ENCODE measurements at places on chromosomes 1 and 21.
A peak's percentile ranks its signal among the peaks of the same experiment; 100 is the strongest.

DNA sequence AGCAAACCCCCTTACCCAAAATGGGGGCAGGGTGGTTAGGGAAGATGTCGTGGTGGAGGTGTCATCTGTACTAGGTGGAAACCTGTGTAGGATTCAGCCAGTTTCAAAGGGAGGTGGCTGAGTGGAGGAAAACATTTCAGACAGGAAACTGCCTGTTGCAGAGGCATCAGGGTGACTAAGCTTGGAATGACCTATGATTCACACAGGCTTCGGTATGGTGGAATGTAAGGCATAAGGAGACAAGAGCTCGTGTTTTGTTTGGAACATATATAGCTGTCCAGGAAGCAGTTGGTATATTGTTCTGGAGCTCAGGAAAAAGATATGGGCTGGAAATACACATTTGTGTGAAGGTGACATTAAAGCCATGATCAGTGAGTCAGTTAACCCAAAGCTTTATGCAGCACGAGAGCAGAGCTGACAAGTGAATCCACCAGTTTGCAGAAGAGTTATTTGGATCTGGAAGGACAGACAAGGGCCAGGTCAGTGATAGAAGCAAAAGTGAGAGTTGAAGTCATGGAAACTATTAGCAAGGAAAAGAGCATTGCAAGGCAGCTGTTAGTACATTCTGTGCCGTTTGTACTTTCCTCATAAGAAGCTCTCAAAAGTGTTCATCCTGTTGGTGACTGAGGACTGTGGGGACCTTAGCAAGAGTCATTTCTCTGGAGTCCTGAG, 12.2 kb downstream of the UTP25 start:
- no peak for DNase-seq

GRCh38 chr1:95049935-95050334, 22.8 kb downstream of the ALG14 start:
- DNase-seq: no peak

DNA sequence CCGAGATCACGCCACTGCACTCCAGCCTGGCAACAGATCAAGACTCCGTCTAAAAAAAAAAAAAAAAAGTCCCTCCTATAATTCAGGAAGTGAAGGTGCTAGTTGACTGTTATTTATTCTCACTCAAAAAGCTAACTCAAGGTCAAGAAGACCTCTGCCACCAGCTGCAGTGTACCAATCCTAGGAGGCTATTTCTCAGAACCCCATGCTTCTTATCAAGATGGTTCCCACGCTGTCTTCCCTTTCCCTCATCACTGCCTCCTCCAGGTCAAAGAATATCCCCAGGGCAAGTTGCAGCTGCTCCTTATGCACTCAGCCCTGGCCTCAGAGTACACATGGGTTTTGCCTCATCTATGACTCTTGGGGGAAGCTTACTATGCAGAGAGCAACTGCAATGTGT, 53.6 kb downstream of the RERE start:
- no peak for DNase-seq

DNA sequence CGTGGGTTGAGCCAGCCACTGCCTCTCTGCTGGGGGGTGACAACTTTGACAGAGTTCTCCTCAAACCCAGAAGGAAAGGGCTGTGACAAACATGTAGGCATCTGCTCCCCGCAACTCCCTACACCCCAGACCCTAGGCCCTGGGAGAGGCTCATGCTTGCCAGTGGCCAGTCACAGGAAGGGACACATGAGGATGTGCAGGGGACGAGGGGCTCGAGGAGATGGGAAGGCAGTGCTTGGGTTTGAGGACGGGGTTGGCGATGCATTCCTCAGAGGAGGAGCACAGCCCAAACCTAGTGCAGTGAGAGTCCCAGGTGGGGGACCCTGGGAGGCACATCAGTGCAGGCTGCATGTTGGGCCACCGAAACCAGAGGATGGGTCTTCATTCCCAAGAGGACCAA, 62.1 kb downstream of the STUM start:
- DNase-seq: no peak

GRCh38 chr1:205986292-205986691, 16.9 kb downstream of the RAB7B start:
- DNase-seq: no peak

DNA sequence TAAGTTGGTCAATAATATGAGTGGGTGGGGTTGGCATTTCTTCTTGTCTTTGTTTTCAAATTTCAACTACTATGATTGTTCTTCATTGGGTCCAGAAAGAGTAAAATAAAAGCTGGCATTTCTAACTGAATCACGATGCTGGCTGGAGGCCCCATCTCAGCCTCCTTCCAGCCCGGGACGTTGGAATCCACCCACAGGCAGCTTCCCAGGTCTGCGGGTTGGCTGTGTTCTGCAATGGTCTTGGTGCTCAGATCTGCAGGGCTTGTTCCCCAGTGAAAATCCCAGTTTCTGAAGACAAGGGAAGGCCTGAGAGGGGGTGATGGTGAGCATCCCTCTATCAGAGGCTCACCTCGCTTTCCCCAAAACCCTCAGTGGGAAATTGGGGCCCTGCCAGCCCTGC, 54.7 kb upstream of the ARHGEF16 start:
- DNase-seq: no peak

DNA sequence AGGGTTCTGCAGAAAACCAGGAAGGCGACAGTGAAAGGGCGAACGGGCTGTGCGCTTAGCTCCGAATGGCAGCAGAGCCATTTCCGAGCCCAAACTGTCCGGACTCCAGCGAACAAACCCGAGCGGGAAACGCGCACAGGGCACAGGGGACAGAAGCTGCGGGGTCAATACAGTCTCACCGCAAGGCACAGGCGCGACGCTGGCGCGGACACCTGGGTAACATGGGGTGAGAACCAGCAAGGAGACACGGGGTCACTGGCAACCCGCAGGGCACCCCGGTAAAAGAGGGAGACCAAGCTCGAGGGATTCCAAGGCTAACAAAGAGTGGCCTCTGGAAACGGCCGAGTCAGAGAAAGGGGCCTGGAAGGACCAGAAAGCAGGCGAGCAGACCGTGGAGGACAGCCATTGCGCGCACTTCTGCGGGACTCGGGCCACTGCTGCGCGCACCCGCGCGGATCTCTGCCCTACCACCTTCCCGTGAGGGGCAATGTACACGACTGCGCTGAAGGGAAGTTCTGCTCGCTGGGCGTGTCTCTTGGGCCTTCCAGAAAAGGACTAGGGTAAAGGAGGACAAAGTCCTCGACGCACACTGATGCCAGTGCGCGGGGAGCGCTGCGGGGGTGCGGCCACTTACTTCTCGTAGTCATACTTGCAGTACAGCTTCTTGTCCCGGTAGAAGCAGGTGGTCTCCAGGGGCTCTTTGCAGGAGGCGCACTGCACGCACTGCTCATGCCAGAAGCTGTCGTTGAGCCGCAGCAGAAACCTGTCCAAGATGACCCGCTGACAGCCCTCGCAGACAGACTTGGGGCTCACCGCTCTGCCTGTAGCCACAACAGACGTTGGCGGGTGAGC, 3.8 kb downstream of the LMX1A start:
- no peak for DNase-seq

DNA sequence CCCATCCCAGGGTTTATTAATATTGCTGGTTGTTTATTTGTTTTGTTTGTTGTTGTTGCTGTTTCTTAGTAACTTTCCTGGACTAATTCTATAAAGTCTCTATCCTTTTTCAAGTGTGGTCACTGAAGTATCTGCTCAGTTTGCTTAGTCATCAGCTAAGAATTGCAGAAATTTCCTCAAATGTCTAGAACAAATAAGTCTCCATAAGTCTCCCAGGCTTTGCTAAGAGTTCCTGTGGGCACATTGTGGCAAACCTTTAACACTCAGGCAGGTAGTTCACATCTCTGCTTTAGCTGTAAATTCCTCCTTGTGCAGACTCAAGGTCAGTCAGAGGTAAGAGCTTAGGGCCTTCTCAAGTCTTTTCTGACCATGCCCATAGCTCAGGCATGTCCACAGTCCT, 38.9 kb upstream of the C1orf185 start:
- no peak for DNase-seq

DNA sequence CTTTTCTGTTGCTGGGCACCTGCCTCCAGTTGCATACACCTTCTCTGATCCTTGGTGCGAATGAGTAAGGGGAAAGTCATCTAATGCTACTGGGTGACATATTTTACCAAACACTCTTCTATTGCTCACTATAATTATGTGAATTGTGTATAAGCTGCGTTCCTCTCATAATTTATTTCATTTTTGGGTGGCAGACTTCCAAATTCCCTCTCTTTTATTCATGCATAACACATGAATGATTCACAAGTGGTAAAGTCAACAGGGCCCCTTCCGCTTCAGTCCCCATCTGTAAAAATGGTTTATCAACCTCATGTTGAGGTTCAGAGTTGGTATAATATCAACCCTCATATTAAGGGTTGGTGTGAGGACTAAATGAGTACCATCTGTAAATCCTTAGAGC, 3.2 kb upstream of the QSOX1 start:
- DNase-seq: no peak

GRCh38 chr1:230690101-230690500, 23.8 kb downstream of the AGT start:
- DNase-seq: no peak

DNA sequence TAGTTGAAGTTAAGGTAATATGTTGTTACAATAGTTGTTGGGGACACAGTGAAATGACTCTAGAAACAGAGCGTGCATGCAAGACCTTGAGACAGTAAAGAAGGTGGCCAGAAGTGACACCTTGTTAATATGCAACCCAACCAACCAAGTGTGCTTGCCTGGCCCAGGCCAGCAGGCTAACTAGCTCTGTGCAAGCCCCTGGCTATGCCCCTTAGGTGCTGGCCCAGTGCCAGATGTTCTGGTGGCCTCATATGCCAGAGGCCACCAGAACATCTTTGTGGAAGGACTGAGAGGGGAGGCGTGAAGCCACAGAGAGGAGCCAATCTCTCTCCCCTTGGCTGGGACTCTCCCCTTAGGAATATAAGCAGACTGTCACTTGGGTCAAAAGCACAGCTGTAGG, 111.2 kb upstream of the JUN start:
- no peak for DNase-seq

DNA sequence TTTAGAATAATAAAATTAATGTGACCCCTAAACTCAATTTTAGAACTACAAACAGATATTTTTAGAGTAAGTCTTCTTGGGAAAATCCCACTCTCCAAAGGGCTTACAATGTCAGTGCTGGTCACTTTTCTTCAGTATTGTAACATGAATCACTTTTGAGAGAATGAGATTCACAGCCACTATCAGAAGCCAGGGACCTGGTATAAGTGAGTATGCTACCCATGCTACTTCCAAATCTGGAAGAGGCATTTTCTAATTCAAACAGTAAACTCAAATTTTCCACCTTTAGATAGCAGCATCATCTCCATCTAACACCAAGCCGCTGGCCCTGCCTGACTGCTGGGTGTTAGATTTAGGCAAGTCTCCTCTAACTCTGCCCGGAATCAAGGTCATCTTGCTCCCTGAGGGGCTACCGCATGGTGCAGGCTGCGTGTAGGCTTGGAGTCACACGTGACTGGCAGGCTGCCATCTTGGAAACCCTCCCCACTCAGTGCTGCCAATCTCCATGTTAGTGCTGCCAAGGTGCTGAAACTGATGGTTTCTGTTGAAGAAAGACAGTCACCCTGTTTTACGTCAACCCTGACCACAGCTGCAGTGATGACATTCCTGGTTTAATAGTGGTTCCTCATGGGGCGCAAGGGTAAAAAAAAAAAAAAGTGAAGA, 882.9 kb upstream of the B3GALT2 start:
- no peak for DNase-seq

DNA sequence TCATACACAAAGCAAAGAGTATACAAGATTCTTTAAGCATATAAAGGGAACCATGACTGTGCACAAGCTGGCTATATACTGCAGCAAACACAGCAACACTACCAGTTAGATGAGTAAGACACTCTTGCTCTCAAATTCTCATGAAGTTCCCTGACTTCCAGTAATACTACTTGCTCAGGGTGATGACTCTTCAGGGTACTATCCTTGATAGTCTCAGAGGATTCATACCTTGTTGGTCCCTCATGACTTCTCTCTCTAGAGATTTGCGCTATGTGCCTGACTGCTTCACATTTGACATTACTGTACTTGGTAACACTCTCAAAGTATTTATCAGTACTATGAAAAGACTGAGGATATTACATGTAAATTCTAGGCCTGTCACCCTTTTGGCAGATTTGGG, 159.8 kb upstream of the ZRANB2 start:
- no peak for DNase-seq

DNA sequence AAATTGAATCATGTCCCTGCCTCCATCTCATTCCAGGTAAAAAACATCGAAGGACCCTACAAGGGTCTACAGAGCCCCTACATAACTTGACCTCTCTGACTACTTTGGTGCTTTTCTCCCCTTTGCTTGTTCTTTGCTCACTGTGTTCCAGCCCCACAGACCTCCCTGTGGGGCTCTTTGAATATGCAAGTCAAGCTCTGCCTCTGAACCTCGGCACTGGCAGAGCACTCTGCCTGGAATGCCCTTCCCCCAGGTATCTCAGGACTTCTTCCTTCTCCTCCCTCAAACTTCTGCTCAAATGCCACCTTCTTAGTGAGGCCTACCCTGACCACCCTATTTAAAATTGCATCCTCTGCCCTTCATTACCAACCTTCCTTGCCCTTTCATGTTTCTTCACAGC, 87.8 kb upstream of the CD34 start:
- DNase-seq: no peak

DNA sequence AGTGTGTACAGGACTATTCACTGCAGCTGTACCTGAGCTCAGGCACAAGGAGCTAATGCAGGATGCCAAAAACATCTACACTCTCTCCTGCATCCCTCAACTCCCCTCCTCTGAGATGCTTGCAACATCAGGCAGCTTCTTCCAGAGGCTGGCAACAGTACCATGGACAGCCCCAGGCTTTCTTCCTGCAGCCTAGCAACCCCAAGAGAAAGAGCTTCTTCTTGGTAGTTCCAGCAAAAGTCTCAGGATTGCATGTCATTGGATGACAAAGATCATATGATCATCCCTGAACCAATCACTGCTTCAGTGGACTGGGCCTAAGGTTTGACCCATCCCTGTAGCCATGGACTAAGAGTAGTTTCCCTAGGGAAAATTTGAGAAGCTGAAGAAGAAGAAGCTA, 46.7 kb downstream of the CAMK2N1 start:
- DNase-seq: no peak

GRCh38 chr1:84401156-84401555, 2.9 kb downstream of the DNASE2B start:
- no peak for DNase-seq

GRCh38 chr1:155207806-155208540, at the start of gene THBS3:
Gene THBS3 (minus strand): TSS chr1:155207897. CDS start chr1:155207876, 21 bp downstream.
- DNase-seq: no peak

- DNase-seq: peak; percentile 23
Measured at GRCh38 chr1:67552336-67552759, 122.1 kb upstream of the SERBP1 start.

Data from cortex of kidney (tissue), 1 donor.